NCI-H1930 (cell line): ENCODE measurements at places on chromosomes 2 and 18.

DNA sequence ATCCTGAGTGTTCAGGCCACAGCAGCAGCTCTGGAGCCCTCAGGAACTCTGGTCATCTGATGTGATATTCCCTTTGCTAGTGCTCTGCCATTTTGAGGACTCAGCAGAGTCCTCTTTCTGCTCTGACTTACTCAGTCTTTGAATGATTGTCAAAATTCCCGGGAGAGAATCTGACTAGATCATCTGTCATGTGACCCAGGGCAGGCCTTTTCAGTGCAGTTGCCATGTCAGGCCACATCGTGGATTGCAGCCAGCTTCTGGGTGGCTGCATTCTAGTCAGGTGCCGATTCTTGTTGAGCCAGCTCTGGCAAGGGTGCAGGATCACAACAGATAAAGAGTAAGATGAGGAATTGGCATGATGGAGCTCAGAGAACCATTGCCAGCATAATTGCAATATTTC, 795.6 kb downstream of the CPS1 start:
- no peak for DNase-seq

GRCh38 chr18:363301-364085, 95.6 kb upstream of the THOC1 start:
- no peak for DNase-seq

DNA sequence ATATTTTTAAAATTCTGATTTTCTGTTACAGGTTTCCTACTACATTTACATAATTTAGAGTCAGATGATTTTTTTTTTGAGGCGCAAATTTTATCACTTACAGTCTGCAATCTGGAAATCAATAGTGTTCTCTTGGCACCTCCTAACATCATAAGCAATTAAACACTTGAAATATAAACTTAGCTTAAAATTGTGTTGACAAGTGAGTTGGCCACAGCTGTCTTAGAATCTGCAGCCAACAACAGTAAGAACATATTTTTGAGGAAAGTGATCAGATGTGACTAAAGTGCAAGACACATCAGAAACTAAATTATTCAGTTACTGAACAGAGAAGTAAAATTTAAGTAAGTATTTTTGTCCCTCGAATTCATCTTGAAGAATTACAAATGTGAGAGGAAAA, 726.7 kb upstream of the LRATD1 start:
- DNase-seq, result no peak

DNA sequence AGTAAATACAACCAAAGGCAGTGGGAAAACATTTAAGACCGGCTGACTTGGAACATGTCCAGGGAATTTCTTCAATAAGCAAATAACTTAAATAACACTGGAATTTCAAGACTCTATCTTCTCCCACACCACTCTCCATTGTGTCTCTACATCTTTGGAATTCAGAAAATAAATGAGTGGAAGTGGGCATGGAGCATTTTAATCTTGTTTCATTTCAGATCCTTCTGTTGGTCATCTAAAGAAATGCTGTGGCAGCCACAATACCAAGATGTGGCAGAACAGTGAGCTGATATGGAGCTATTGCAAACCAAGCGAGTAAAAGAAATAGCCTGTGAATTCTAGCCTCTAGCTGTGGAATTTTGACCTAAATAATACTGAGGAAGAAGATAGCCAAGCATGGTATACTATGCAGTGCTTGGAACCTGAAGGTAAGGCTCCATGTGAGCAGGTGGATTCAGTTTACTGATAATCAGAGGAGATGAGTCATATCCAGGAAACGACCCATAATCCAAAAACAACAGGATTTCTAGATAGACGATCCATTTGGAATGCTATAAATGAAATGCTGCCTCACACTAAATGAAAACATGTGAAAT, 157.1 kb upstream of the SCN7A start:
- no peak for DNase-seq

- DNase-seq, result no peak
Measured at GRCh38 chr2:46196871-46197462, 100.2 kb upstream of the EPAS1 start.

GRCh38 chr2:22867973-22868372, 517.0 kb upstream of the KLHL29 start:
- DNase-seq, result no peak

GRCh38 chr2:158034198-158034866, 67.3 kb upstream of the UPP2 start:
- peak; percentile 76 for DNase-seq

DNA sequence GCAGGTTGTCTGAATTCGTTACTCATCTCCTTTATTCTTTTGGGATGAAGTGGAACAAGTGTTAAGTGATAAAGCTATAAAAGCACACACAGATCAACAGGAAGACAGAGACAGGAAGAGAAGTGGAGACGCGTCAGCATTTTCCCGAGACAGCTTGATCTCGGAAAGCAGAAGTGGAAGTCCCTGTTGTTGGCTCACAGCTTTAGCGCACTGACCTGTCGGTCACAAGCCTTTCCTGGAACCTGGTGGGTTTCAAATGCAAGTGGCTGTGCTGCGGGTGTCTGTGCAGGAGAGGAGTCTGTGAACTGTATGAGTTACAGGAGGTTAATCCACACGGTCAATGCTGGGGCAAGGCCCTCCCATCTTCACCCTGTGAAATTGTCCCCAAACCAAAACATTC, 116.6 kb upstream of the PELI1 start:
- no peak for DNase-seq

DNA sequence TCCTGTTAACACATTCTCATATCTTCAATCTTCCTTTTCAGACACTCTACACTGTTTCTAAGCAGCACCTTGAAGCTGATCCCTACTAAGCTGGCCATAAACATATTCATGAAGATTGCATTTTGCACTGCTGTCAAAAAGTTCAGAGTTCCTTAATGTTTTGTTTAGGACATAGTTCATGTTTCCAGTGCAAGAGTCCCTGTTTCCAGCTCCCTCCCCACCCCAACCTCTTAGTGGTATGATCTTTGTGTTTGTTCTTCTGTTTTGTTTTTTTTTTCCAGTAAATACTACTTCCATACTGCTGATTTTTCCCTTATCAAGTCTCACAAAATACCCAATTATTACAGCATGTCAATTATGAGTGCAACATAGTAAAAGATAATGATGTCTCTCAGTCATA, 4.1 kb upstream of the SLC40A1 start:
- no peak for DNase-seq

DNA sequence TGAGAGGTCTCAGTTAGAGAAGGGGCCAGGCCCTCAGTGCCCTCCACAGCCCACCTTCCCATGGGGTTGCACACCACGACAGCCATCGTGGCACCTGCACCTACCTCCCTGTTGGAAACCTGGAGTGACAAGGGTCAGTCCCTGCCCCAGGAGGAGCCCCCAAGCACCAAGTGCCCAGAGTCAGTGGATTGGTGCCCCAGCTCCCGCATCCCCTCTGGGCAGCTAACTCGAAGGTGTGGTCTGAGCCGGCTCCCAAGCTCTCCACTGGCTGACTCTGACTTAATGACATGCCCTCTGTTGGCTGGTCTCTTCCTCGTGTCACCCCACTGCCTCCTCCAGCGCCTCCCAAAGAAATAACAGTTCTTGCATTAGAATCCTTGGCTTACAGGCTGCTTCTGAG, 116.4 kb downstream of the NDUFA10 start:
- DNase-seq, result no peak

- no peak for DNase-seq
Measured at GRCh38 chr18:72530622-72531021, 13.5 kb downstream of the CBLN2 start.

- DNase-seq, result no peak
Measured at GRCh38 chr2:109467701-109468100, 146.1 kb downstream of the SEPTIN10 start.

GRCh38 chr18:35075132-35075531, 33.9 kb downstream of the MAPRE2 start:
- DNase-seq, result no peak

- DNase-seq, result no peak
Measured at GRCh38 chr2:130365963-130366362, 10.1 kb downstream of the PTPN18 start.

DNA sequence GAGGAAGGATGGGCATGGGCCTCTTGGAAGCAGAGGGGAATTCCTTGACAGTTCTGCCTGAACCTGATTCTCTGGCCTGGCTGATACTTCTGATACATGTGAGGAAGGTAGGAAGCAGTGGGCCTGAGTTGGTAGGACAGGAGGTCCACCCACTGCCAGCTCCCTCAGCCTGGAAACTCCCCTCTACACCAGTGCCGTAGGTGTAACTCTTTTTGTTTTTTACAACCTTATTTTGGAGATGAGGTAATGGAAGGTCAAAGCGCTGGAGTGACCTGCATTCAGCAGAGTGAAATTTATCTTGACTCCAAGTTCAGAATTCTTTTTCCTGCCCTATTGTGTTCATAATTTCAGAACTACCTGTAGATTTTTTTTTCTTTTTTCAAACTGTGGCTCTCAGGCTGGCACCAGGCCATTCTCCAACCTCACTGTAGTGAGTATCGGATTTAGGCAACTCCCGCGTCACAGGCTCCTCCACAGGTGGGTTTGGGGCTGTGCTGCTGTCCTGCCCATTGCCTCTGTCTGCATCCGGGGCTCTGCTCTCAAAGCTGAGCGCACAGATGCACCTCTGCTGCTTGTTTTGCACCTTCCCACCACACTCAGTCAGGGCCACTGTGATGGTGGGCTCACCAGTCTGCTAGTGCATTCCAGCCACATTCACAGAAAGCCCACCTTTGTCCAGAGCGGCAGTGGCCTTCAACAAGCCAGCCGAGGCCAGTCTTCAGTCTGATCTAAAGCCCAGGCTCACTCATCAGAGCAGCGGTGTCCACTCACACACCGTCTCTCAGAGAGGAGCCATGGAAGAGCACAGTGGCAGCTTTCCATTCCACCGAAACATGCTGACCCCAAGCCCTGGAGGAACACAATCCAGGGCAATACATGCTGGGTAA, 87.2 kb downstream of the UXS1 start:
- DNase-seq, result no peak

- DNase-seq, result no peak
Measured at GRCh38 chr18:44837482-44838180, 156.9 kb downstream of the SETBP1 start.

DNA sequence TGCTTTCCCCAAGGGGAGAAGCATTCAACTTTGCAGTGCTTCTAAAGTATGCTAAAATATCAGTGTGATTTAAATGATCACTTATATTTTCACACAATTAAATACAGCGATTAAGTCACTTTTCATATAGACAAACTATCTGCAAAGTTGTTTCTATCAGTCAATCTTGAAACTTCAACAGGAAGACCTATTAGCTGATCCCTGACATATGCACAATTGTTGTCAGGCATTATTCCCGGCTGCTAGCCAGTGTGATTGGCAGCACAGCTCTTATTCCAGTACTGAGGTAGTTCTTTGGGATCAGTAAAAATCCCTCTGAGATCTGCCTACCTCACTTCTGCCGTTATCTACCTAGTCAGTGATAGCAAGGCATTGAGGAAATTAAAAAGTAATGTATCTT, 629.5 kb downstream of the NR4A2 start:
- no peak for DNase-seq

- DNase-seq, result no peak
Measured at GRCh38 chr2:239588451-239589269, 187.8 kb upstream of the HDAC4 start.

GRCh38 chr2:29974086-29974485, 52.7 kb upstream of the ALK start:
- DNase-seq, result no peak

GRCh38 chr2:74548900-74549826, 4.6 kb downstream of the LOXL3 start:
- peak; percentile 63 for DNase-seq

DNA sequence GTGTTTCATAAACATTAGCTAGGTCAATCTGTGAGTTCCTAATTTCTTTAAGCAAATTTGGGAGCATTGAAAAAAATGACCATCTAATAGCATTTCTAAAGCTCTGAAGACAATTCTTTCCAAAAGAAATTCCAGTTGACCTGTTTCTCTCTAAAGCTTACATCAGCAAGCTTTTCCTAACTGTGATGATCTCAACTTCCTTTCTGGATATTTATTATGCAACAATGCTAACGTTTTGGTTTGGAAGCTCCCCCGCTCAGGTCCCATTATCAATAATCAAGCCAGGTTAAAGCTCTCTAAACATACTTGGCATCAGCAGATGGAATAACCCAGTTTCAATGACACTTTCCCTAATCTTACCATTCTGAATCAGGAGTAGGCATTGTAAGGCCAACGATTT, 196.3 kb upstream of the TANK start:
- DNase-seq, result no peak

GRCh38 chr18:14941256-14941655, 193.3 kb downstream of the ANKRD30B start:
- DNase-seq, result no peak

DNA sequence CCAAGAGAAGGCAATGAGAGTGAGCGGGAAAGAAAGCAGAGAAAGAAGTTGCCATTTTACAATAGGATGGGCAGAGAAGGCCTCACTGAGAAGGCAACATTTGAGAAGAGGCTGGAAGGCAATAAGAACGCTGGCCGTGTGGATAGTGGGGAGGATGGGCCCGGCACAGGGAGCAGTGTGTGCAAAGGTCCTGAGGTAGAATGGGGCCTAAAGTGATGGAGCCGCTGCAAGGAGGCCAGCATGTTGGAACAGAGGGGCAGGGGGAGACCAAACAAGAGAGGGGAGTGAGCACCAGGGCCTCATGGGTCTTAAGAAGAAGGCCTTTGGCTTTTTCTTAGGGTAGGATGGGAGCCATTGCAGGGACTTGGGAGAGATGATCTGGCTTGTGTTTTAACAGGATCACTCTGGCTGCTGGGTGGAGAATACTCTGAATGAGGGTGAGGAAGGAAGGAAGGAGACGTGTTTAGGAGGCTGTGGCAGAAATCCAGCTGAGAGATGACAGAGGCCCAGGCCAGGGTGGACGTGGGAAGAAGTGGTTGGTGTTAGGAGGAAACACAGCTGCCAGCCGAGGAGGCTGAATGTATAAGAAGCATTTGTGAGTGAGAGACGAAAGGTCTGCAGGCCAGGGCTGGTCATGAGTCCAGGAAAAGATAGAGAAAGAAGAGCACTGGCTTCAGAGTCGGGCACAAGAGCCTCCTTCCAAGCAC, 159.8 kb downstream of the KLHL29 start:
- no peak for DNase-seq

- DNase-seq, result no peak
Measured at GRCh38 chr18:48900469-48900868, 50.3 kb downstream of the SMAD7 start.

GRCh38 chr2:22276696-22277095, 1108.3 kb upstream of the KLHL29 start:
- DNase-seq, result no peak

GRCh38 chr2:120439067-120439368, 93.1 kb downstream of the INHBB start:
- no peak for DNase-seq

GRCh38 chr18:58669731-58670378, 1.4 kb upstream of the MALT1 start:
- no peak for DNase-seq

GRCh38 chr2:186027922-186028321, 289.3 kb downstream of the FSIP2 start:
- DNase-seq, result no peak

- no peak for DNase-seq
Measured at GRCh38 chr2:232879618-232880494, 9.8 kb downstream of the SNORC start.

GRCh38 chr2:39735648-39736047, 43.4 kb downstream of the THUMPD2 start:
- no peak for DNase-seq
